ENCODE measurements at places on chromosomes 2 and 18.

- no peak for DNase-seq
Observed at GRCh38 chr2:41832218-41832617, 215.6 kb upstream of the PKDCC start.

GRCh38 chr2:17892770-17893534 is 14.5 kb downstream of the KCNS3 start:
- DNase-seq: no peak

- no peak for DNase-seq
Observed at GRCh38 chr2:11698009-11698922, 28.3 kb upstream of the NTSR2 start.

DNA sequence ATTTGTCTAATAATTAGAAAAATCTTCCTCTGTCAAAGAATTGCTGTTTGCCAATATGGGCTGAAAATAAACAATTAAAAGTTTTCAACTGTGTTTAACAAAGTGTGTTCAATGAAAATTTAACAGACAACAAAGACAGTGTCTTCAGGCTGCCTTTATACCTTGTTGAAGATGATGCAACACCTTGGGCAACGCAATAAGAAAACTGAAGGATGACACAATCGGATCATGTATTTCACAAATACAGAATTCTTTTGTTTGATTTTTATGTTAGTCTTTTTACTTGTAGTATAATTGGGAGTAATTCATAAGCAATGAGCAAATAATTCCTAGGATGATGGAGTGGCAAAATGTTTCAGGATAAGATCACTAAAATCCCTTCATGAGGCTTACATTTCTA is 27.8 kb downstream of the CHN1 start:
- no peak for DNase-seq

DNA sequence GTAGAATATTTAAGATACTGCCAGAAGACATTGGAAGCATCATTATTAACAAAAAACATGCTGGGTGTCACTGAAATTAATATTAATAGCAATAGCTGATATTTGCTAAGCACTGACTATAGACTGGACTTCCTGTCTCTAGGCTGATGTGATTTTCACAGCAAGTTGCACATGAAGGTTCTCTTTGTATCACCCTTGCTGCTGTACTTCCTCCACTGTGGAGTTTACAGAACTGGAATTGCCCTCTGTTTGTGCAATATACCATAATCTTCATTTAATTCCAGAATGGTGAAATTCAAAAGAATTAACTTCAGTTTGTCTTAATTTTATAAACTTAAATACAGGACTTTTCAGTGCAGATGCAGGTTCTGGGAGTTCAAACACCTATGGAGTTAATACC is 585.1 kb downstream of the RNF144A start:
- DNase-seq: no peak

DNA sequence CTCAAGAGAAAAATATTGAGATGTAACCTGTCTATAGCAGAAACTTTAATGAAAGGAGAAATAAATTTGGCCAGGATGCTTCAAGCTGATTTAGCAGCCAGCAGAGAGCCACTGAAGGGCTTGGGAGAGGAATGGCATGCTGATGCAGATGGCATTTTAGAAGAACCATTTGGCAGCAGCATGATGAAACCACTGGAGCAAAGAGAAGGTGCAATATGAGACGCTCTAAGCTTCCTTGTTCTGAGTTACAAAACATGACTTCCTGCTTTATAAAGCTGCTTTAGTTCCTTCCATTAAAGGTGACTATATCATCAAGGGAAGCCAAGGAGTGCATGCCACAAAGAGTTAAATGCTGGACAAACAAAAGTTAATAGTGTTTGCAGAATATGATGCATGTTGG is 189.7 kb downstream of the PID1 start:
- DNase-seq: no peak

DNA sequence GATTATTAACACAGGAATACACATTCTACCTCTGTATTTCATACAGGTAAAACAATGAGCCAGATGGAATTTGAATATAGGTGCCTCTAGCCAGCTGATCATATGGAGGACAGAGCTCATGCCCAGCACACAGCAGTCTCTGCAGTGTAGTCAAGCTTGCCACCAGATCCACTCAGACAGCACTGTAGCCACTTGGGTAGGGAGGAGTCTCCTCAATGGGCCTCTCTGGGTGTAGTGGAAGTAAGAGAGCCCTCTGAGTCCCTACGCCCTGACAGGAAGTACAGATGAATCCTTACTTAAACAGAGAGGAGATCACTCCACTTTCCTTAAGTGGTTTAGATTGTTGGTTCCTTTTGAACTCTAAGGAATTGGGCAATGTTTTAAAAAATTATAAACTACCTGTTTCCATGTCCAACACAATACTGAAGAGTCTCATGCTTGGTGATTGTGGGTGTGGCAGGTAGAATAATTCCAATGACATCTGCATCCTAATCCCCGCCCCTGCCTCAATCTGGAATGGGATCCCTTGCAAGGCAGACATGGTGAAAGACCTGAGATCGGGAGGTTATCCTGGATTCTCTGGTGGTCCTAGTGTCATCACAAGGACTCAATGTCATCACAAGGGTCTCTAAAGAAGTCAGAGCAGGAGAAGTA is 23.0 kb upstream of the TMEM200C start:
- no peak for DNase-seq

DNA sequence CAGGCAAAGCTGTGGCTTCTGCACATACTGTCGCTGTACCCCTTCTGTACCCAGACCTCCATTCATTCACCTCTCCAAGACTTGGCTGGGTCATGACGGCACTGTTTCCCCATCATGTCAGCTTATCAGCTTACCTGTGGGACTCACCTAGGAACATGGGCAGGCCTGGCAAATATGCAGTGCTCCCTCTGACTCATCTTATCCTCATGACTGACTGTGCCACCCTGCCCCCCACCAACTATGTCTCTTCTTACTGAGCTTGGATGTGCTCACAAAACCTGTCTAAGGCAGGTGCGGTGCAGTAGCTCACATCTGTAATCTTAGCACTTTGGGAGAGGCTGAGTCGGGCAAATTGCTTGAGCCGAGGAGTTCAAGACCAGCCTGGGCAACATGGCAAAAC is 152.4 kb downstream of the MGAT5 start:
- DNase-seq: no peak

- no peak for DNase-seq
Observed at GRCh38 chr18:22983175-22983574, 50.0 kb downstream of the RBBP8 start.

DNA sequence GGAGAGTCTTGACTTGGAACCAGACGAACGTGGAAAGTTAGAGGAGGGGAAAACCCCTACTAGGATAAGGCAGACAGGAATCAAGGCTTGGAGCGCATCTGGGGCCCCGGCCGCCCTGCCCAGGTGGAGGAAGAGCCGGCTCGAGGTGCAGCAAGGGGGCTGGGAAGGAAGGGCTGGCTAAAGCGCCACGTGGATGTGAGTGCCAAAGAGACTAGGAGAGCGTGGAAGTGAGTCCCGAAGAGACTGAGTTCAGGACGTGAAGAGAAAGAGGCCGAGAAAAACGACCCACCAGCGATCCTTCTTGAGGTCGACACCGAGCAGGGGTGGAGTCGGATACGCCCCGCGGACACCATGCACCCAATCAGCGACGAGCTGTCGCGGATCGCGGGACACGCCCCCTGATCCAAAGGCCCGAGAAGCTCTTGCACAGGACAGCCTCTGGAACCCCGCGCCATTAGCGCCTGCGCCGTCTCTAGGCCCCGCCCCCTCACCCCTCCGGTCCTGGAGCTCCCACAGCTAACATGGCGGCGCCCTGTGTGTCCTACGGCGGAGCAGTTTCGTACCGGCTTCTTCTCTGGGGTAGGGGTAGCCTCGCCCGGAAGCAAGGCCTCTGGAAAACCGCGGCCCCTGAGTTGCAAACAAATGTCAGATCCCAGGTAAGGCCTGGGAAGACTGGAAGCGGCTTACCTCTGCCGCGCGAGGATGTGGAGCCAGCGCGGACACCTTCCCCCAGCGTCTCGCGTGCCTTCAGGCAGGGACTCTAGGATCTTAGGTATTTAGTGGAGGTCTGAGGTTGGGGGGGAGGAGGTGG is at the start of gene MRPS9:
TSS of gene MRPS9 (plus strand) at position 498 of the 811 bp plus-strand sequence. CDS start at position 522, 24 bp downstream.
- DNase-seq: peak; percentile 97

GRCh38 chr2:69013142-69013839 is at the start of gene ANTXR1:
Gene ANTXR1 (plus strand): TSS chr2:69013179. CDS start chr2:69013500, 321 bp downstream.
- peak; percentile 86 for DNase-seq

- peak; percentile 77 for DNase-seq
Observed at GRCh38 chr18:24138789-24139616, at the start of gene CABYR. Gene CABYR (plus strand): TSS chr18:24139062. CDS start chr18:24143115, 4,053 bp downstream.

DNA sequence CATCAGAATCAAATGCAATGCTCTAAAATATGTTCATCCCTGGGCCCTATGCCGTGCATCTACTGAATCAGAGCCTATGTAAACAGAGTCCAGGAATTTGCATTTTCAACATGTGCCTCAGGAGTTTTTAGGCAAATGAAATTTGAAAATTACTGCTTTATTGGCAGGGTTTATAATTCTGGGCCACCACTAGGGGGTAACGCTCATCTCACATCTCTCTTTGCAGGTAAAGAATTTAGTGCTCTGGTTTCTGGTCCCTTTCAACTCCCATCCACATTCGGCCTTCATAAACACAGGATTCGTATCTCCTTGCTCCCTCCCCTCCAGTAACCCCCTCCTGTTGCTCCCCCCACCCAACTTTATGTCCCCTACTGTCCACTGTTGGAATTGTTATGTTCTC is 49.3 kb downstream of the LYPD6B start:
- no peak for DNase-seq

DNA sequence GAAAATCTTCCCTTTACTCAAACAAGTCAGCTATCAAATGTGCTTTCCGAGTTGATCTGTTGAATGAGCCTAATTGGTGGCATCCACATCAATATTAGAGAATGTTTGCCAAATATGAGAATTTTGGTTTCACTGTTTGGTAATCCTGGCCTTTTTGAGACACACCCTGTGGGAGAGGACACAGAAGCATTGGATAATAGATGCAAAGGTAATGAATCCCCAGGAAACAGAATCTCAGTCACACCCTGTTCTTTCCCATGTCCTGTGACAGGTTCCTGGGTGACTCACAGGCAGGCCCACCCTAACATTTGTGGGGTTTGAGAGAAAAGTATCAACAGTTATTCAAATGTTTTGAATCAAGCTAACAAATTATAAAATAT is 99.8 kb upstream of the PELI1 start:
- DNase-seq: no peak

DNA sequence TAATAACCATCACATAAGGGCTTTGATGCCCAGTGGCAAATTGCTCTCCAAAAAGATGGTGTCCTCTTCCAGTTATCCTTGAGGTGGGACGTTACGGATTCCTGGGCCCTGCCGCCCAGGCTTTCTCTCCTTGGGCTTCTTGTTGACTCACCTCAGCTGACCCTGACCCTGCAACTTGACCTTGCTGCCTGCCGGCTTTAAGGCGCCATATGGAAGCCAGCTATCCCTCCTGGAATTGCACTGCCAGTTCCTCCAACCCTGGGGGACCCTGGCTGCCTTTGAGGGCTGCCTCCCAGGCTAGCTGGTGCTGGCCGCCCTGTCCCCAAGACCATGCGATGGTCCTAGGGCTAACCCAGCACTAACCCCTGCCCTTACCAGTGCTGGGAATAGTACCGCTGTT is 28.3 kb upstream of the B3GNT7 start:
- DNase-seq: no peak

GRCh38 chr2:2765839-2766495 is 434.9 kb upstream of the MYT1L start:
- no peak for DNase-seq

DNA sequence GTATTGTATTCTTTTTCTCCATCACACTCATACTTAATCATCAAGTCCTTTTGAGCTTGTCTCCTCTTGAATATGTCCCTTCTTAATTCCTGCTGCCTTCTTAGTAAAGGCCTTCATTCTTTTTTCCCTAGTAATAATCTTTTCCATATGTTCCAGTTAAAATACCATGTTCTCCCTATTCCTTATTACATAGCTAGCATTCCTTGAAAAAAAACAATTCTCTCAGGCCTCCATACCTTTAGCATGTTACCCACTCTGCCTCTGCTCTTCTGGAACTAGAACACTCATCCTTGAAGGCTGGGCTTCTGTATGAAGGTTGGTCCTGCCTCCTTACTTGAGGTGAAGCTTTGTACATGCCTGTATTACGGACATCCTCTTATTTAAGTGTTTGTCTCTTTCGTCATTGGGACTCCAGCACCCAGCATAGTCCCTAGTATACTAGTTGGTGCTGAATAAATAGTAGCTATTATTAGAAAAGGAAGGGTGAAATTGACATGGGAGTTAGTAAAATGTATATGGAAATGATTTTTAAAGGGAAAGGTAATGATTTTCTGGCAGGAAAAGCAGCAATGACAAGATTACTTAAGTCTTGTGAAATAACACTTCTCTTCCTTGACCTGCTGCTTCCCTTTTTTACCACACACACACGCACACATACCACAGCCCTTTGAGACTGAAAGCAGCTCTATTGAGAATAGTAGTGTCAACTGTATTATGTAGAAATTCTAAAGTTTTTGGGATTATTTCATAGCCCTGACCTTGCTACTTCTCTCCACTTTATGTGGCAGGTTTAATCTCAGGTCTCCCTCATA is 45.6 kb downstream of the REL start:
- no peak for DNase-seq

GRCh38 chr2:129712676-129712985 is 266.8 kb upstream of the RAB6C start:
- DNase-seq: no peak

- no peak for DNase-seq
Observed at GRCh38 chr2:205002390-205002789, 457.1 kb downstream of the PARD3B start.

All from left kidney (tissue), 8 donors.